ENCODE measurements at places on chromosomes 4 and X.

DNA sequence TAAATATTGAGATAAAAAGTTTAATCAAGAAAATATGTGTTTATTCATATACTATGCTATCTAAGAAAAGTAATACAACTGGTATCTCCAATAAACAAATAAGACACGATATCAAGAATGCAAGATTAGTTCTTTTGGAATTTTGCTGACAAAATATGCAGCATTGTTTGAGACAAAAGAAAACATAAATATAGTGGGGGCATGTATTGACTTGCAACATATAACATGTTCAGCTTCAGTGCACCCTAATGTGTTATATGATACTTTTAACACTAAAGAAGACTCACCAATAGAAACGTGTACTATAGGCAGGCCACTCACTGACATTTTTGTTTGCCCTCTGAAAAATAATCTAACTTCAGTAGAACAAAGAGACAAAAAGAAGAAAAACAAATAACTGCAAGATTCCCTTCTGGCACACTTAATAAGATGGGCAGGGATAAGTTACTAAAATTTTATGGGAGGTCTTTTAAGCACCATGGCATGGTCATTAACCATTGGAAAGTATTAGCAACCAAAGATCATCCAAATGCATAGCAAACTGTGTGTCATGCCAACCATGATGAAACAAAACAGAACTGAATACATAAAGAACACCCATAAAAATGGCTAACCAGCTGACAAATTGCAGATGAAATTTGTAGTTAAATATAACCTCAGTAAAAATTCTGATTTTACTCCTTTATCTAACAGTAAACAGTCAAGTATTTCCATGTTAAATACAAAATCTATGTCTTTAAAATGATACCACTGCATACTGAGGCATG, 447.9 kb upstream of the FAM241A start:
- no peak for DNase-seq

DNA sequence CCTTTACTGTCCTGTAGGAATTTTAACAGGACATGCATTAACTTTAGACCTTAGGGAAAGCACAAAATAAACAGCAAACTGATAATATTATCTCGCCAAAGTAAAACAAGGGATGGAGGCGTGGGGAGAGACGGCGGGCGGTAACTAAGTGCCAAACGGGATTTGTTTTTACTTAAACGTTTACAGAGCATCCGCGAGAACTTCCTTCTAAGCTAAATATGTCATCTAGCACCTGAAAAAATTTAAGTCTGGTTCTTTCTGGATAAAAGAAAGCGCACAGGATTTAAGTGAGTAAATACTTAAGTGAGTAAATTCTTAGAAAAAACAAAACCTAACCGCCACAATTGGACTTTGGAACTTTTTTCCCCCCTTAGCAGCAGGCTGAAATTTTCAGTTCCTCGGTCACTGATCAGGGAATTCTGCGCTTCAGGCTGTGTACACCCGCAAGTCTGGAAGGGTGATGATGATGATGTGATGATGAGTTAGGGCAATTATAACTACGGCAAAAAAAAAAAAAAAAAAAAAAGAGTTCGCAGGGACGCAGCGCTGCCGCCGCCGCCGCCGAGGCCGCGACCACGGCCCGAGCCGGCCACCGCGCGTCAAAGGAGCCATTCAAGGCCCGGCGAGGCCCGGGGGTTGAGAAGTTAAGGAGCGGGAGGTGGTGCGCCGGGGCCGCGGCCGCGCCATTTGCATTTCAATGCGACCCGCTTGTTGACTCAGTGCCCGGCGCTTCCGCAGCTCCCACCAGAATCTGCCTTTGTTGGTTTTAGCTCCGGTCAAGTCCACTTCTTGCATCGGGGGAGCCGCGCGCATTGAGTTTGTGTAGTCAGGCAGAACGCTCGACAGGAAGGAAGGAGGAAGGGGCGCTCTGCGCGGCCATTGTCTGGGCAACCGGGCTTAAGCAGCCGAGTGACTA, 108.8 kb downstream of the SPRY1 start:
- no peak for DNase-seq

DNA sequence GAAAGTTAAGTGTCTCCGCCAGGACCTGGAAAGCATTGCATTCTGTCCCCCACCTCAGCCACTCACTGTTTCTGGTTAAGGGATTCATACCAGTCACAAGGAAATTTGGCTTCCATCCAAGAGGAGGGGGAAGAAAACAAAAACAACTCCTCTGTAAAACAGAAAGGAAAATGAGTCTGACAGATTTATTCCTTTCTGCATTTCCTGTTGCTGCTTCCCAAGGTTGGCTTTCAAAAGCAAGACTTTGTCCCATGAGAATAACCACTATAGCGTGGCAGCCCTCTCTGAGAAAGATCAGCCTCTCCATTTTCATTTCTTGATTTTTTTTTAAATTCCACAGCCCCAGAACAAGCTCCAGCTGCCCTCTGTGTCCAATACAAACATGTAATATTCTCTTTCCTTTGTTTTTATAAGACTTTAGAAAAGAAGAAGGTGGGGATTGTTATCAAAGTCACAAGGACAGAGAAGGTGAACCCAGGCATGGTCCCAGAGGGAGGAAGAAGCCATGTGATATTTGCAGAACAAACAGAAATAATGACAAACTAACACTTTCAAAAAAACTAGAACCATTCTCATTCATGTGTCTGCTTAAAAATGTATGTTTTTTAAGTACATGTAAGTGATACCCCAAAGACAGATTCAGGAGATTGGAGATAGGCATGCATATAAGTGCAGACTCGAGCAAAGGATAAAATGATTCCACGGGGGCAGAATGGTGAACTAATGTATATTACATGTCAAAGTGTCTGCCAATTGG, 90.7 kb upstream of the DCLK2 start:
- DNase-seq: no peak

GRCh38 chr4:109419679-109420078, 13.9 kb upstream of the SEC24B start:
- no peak for DNase-seq

GRCh38 chr4:64146030-64146429, 263.2 kb downstream of the TECRL start:
- DNase-seq: no peak

- no peak for DNase-seq
These were observed 139.4 kb downstream of the PJA1 start for GRCh38 chrX:69025802-69026301.

- no peak for DNase-seq
These were observed 33.6 kb upstream of the JAKMIP1 start for GRCh38 chr4:6233929-6234328.

GRCh38 chr4:41204400-41204978, 9.9 kb downstream of the APBB2 start:
- no peak for DNase-seq

- DNase-seq: no peak
These were observed 3.8 kb downstream of the ARHGEF38 start for GRCh38 chr4:105556206-105556605.

Data from activated CD4-positive, CD25-positive, alpha-beta regulatory T cell (primary cell).